ENCODE measurements at places on chromosomes 2 and 18.
A peak's percentile ranks its signal among the peaks of the same experiment; 100 is the strongest.

- peaks cover 10% of the 10 kb centered on the region for H3K4me1 ChIP-seq
- DNase-seq: no peak
- H3K27ac ChIP-seq: no peak overlapping the region
- H3K4me3 ChIP-seq: no peak overlapping the region
- no peaks in the 10 kb centered on the region for H3K27me3 ChIP-seq
Measured at GRCh38 chr2:11027195-11027594, 115.5 kb downstream of the KCNF1 start.

DNA sequence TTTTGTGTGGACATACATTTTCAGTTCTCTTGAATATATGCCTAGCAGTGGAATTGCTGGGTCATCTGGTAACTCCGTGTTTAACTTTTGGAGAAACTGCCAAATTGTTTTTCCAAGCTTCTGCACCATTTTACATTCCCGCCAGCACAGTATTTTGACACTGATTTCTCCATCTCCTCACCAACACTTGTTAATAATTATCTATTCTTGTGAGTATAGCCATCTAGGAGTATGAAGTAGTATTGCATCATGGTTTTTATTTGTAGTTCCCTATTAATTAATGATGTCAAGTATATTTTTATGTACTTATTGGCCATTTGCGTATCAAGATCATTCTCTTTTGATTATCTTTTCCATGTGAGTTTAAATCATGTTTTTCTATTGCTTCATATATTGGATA, 17.9 kb upstream of the AOX1 start:
- H3K27me3 ChIP-seq: no peaks in the 10 kb centered on the region
- H3K27ac ChIP-seq: no peak overlapping the region
- H3K36me3 ChIP-seq: peaks cover 41% of the 10 kb centered on the region
- H3K4me1 ChIP-seq: no peaks in the 10 kb centered on the region

DNA sequence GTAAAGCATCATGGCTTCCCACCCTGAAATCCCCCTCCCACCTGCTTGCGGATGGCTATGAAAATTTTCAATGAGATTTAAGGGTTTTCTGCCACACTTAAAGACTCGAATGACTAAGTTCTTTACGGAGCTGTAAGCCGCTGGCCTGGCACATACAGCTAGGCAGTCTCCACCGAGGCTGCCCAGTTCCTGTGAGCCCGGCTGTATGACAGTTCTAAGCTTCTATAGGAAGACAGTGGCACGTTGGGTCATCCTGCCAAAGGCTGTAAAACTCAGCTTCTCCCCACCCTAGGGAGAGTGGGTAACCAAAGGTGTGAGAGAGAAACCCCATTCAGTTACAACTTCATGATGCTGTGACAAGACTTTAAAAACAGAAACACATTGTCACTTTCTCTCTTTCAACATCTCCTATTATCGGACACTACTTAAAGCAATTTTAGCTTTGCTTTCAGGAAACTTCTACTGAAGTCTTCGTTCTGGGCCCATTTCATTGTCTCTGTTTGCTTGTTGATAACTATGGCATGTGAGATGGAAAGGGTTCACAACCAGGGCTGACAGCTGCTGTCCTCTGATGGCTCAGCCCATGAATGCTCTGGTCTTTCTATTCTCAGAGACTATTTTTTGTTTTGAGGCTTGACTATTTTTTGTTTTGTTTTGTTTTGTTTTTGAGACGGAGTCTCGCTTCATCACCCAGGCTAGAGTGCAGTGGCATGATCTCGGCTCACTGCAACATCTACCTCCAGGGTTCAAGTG, 7.1 kb downstream of the CASP8 start:
- H3K4me1 ChIP-seq: peaks cover 10% of the 10 kb centered on the region
- H3K27ac ChIP-seq: no peak overlapping the region
- H3K36me3 ChIP-seq: no peaks in the 10 kb centered on the region
- H3K27me3 ChIP-seq: no peaks in the 10 kb centered on the region
- no peak for DNase-seq

GRCh38 chr2:26401739-26402541, at the start of gene DRC1:
DRC1 (plus strand) TSS chr2:26401920; CDS start chr2:26401990, 70 bp downstream.
- peaks cover 9% of the 10 kb centered on the region for H3K4me1 ChIP-seq
- peak; percentile 89 for DNase-seq
- H3K36me3 ChIP-seq: no peaks in the 10 kb centered on the region
- H3K27me3 ChIP-seq: no peaks in the 10 kb centered on the region
- peak within 1 kb of the TSS; percentile 50 for H3K27ac ChIP-seq
- H3K4me3 ChIP-seq: peak within 1 kb of the TSS; percentile 70
